ENCODE measurements at places on chromosomes 11 and 22.

- no peak for DNase-seq
These were observed 468.2 kb downstream of the MIAT start for GRCh38 chr22:27125539-27125938.

- DNase-seq: no peak
These were observed 54.9 kb upstream of the LRRC55 start for GRCh38 chr11:57126766-57127400.

- no peak for DNase-seq
These were observed 104.0 kb downstream of the SOX6 start for GRCh38 chr11:16252373-16252772.

DNA sequence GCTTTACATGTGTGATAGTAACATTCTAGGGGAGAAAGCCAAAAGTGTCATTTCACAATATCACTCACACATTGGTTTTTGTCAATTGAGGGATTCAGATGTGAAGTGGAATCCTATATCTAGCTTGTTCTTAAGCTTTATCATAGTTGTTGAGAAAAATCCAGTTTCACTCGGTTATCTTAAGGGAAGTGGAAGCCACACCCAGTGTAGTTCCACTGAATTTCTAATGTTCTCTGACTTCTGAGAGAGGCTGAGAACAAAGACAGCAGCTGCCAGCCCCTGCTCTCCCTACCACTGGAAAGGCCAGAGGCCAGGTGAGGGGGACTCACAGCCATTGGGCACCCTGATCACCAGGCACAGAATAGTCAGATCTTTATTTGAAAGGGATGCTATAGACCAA is 53.7 kb downstream of the THAP12 start:
- DNase-seq: no peak

DNA sequence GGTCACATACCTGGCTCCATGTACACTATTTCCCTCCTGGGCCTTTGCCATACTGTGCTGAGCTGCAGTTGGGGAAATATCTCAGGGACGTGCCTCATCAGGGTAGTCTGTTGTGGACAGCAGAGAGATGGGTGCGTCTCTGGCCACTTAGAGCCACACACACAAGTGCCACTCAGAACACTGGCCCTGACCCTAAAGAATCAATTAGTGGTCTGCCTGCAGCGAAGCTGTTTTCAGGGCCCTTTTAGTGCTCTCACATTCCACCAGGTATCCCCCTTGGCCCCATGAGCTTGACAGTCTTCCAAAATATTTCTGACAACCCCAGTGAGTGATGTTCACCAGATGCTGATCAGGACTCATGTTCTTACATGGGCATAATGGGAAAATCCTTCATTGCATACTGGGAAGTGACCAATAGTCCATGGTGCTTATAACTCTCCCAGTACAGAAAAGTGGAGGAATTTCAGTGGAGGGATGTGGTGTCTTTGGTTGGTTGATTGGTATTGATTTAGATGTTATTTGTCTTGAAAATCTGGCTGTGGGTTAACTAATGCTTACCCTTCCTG is 66.1 kb downstream of the ME3 start:
- no peak for DNase-seq

GRCh38 chr11:60767388-60767811 is 10.7 kb downstream of the MS4A15 start:
- no peak for DNase-seq

- DNase-seq: no peak
These were observed 15.9 kb downstream of the LSP1 start for GRCh38 chr11:1868636-1869291.

Data from Ammon's horn (tissue), 1 donor.